ENCODE measurements at places on chromosomes 13 and 19.

- DNase-seq = no peak
Observed at GRCh38 chr19:5953680-5954213, 24.2 kb downstream of the RANBP3 start.

DNA sequence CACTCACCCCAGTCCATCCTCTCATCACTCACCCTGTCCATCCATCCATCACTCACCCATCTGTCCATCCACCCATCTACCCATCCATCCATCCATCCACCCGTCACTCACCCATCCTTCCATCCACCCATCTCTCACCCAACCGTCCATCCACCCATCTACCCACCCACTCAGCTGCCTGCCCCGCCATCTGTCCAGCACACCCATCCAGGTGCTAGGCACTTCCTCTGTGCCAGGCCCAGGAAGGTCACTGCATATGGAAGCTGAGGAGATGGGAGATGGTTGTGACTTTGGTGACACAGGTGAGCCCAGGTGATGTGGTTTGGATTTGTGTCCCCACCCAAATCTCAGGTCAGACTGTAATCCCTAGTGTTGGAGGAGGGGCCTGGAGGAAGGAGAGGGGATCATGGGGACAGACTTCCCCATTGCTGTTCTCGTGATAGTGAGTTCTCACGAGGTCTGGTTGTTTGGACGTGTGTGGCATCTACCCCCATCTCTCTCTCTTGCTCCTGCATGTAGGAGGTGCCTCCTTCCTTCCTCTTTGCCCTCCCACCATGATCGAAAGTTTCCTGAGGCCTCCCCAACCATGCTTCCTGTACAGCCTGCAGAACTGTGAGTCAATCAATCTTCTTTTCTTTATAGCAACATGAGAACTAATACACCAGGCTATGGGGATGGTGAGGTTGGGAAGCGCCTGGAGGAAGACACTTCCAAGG, 15.9 kb upstream of the C13orf46 start:
- DNase-seq = no peak

- DNase-seq = no peak
Observed at GRCh38 chr13:26941345-26942174, 181.0 kb upstream of the GPR12 start.

DNA sequence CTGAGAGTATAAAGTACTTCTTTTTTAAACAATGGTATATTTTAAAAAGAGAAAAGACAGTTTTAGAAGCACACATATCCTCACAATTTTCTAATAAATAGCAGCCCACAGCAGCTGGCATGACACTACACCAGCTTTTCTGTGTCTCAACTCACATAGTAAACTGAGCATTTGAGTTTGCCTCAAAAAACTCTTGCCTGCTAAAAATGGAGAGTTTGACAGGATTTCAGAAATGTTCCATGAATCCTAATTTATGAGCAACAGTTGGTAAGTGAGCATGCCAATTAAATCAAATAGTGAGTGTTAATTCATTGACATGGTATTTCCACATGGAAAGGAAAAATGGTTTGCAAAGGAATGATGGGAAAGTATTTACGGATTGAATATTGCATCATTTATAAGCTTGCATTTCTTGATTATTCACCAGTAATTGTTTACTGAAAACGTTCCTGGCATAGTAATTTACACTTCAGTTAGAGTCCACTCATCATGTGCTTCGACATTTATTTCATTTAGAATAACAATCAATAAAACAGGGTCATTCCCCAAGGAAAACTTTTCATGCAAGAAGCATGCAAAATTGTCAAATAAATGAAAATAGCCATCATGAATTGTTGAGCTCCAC, 323.0 kb downstream of the EFNB2 start:
- DNase-seq = no peak

DNA sequence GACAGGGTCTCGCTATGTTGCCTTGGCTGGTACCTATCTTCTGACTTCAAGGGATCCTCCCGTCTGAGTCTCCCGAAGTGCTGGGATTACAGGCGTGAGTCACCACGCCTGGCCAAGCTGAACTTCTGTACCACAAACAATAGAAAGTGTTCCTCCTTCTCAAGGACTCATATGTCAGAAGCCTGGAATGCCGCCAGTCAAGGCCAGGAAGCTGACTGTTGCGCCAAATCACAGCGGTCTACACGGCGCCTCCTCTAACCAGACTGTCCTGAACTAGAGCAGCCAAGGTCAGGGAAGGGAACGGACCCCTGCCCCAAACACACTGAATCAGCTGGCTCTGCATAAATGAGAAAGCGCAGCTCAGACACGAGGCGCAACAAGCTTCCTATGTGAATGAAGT, 14.6 kb downstream of the RAB20 start:
- DNase-seq = no peak

DNA sequence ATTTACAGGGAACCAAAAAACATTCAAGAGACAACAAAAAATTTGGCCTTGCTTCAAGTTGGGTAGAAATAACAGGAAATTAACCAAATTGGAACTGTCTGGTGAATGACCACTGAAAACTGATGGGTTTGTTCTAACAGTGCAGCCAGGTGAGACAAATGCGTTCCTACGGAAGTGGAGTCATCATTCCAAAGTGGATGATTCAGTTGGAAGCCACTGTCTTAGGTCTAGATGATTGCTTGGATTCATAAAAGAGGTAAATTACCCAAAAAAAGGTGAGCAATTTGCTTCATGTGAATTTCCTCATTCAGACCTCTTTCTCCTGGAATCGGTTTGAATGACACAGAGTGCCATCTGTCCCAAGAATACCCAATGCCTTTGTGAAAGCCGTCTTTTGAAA, 87.1 kb upstream of the IPO5 start:
- no peak for DNase-seq

DNA sequence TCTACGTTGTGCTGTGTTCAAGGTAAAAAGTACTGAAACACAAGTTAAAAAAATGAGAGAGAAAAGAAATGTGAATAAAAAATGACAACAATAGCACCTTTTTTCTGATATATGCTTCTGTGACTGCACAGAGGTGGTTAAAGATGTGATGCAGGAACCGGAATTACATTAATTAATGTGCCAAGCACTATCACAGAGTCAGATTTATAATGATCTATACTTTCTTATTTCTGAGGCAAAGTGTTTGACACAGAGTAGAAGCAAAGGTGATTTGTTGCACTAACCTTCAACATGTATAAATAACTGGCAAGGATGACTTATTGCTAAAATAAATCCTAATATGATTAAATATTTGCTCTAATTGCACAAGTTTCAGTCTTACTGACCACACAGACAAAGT, 654.6 kb upstream of the SLITRK1 start:
- DNase-seq = no peak

Data from HFF-Myc (cell line).